ENCODE measurements at places on chromosomes 2 and 18. TPM values are rescaled to one million over a fixed set of nuclear protein-coding genes. Genes with fewer than 3 reads are reported as not detected.

Gene TLX2
- total RNA-seq = not detected

Gene ZBTB14
- 5.6 TPM for total RNA-seq

Gene TSN
- 18.3 TPM for total RNA-seq

Gene ABHD1
- 0.67 TPM for total RNA-seq

Gene BCL2
- total RNA-seq = 3.9 TPM

Gene PROKR1
- total RNA-seq = not detected

Gene C2orf80
- total RNA-seq = not detected

Gene GAD1
- 0.08 TPM for total RNA-seq

Gene SKA1
- 18.7 TPM for total RNA-seq

Gene BABAM2
- 13.6 TPM for total RNA-seq

Gene PNKD
- 28.5 TPM for total RNA-seq

Gene IL37
- not detected for total RNA-seq

Gene CCDC74B
- total RNA-seq = 0.09 TPM

Gene DLX1
- total RNA-seq = not detected

Gene HES6
- 2.8 TPM for total RNA-seq

Gene AQP12A
- total RNA-seq = not detected

Gene LIMS3
- 0.75 TPM for total RNA-seq

Gene CRYBA2
- not detected for total RNA-seq

Gene CCBE1
- 2.3 TPM for total RNA-seq

Gene RAMP1
- 17.8 TPM for total RNA-seq

Gene DNER
- total RNA-seq = not detected

Gene SPP2
- 76.7 TPM for total RNA-seq

Gene FOXI3
- total RNA-seq = not detected

Gene ADAM23
- total RNA-seq = 0.17 TPM

Gene TRIM54
- not detected for total RNA-seq

Gene C1QL2
- total RNA-seq = not detected

Gene POTEC
- not detected for total RNA-seq

Gene RNF144A
- total RNA-seq = 3.1 TPM

Gene ICOS
- total RNA-seq = 0.17 TPM

DNA sequence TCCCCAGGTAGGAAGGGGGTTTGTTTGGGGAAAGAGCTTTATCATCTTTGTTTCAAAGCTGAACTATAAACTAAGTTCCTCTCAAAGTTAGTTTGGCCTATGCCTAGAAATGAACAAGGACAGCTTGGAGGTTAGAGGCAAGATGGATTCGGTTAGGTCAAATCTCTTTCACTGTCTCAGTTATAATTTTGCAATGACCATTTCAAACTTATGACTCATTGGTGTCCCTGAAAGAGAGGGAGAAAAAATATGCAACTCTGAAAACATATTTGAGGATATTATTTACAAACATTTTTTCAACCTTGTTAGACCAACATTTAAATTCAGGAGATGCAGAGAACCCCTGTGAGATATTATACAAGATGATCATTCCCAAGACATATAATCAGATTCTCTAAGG, 95.7 kb downstream of the EFEMP1 start:
- no peak for DNase-seq

DNA sequence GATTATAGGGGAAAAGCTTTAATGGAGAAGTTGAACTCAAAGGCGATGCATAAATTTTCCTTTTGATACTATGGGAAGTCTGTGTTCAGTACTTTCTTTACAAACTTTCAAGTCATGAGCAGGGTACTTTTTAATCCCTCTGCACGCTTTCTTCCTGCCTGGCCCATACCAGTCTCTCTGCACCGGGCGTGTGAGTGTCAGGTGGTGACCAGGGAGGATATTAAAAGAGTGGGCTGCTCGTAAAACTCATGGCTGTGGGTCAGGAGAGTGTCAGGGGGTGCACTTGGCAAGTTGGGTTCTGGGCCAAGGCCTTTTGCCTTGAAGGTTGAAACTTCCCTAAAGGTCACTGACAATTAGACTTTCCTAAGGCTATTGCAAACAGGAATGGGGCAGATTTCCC, 367.8 kb downstream of the GPD2 start:
- no peak for DNase-seq

DNA sequence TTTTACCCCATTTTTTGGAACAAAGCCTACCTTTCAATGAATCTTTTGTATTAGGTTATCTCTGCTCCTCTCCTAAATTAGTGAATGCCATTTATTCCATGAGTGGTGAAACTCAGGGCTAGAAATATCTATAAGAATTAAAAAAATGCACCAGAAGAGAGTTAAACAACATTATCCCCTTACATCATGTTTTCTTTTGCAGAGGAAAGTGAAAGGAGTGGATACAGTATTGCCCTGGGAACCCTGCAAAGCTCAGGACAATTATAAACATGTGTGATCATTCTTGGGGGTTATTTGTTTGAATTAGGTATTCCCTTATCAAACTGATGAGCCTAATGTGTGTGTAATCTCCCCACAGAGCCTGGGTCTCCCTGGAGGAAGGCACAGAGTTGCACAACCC, 559.2 kb downstream of the RNF144A start:
- DNase-seq = no peak

GRCh38 chr2:238380785-238381184, 45.9 kb upstream of the ASB1 start:
- no peak for DNase-seq

- no peak for DNase-seq
Observed at GRCh38 chr2:141927536-141927935, 203.3 kb downstream of the LRP1B start.

DNA sequence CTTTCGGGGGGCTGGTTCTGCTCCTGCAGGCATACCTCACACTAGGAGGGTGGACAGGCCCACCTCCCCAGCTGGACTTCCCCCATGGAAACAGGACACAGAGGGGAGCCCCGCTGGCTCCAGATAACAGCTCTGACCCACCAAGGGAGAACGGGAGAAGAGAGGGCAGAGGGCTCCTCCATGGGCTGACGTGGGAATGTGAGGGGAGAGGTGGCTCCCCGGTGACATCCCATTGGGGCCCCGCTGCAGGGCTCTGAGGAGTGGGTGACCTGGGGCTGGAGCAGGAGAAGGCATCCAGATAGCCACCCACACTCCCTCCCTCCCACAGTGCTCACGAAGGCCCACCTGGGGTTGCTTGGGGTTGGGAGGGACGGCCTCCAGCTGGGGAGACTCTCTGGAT, 45.9 kb downstream of the FBLN7 start:
- DNase-seq = no peak

DNA sequence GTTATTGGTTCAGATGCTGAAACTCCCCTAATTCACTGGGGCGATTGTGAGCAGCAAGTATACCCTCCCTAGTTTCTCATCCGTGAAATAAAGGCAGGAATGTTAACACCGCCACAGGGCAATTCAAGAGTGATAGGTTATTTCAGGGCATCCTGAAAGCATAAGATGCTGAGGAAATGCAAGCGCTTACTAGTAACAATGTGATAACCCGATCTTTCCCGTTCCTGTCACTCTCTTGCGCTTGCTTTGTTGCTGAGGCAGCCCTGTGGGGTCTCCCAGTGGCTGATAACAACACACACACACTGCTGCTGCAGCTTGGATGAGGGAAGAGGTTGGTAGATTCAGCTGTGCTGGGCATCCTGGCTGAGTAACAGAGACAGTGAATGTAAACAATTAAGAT, 259.3 kb downstream of the AGPS start:
- DNase-seq = no peak

DNA sequence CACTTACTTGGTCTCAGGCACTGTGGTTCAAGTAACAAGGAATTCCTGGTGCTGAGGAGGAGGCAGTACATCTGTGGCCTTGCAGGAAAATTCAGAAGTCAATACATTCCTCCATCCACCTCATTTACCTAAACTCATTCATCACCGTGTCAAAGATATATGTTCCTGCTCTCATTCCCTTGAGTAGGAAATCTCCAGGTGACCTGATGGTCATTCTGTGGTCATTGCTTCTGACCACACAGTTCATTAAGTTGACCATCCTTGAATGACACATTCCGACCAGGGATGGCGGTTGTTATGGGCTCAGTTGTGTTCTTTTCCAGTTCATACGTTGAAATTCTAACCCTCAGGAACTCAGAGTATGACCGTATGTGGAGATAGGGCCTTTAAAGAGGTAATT, 2.1 kb upstream of the STK17B start:
- no peak for DNase-seq

- DNase-seq = no peak
Observed at GRCh38 chr18:37717098-37717497, 151.5 kb upstream of the CELF4 start.

- no peak for DNase-seq
Observed at GRCh38 chr2:38499548-38500282, 103.0 kb downstream of the HNRNPLL start.

GRCh38 chr2:166610180-166610912, 116.3 kb upstream of the SCN7A start:
- no peak for DNase-seq

DNA sequence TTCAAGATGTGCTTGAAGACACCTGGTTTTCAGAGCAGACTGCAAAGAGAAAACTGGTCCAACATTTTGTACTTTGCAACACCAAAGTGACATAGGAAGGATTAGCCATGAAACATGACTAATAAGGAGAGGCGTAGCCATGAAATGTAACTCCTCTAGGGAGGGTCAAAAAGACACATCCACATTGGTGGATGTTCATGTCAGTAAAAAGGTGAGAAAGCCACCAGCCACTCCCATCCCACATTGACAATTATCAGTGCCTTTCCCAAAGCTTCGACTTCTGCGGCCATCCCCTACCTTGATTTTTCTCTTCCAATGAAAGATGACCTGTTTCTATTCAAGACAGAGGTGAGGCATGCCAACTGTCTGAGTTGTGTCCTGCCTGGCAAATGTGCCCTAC, 223.2 kb downstream of the ALK start:
- DNase-seq = no peak

GRCh38 chr2:47272031-47272864, 117.1 kb upstream of the STPG4 start:
- DNase-seq = peak; percentile 75

DNA sequence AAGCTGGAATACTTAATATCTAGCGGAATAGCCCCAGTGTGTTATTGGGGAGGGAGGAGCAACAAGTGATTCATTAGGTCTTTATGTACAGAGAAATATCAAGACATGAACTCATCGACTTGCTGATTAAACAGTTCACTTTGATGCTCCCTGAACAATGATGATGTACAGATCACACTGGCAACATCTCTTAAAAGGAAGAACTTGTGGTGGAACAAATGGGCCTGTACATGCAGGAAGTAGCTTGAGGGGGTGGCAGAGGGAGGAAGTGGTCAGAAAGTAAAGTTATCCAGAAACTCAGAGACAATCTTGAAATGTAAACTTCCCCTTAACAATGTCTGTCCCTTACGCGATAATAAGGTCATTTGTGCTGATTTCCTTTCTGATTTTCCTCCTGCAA, 90.5 kb downstream of the NXPH2 start:
- no peak for DNase-seq

DNA sequence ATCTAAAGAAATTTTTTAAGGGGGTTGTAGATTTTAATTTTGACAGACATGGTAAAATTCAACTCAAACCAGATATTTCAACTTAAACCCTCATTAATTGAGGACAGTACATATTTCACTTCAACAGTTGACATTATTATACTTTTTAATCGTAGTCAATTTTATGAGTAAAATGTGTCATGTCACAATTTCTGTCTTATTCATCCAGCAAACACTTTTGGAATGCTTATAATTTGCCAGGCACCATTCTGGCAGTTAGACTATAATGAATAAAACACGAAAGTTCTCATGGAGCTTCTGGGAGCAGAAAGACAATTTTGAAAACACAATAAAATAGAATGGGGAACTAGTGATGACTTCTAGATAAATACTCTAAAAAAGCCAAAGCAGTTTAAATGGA, 1094.8 kb downstream of the SUCLG1 start:
- DNase-seq = no peak

DNA sequence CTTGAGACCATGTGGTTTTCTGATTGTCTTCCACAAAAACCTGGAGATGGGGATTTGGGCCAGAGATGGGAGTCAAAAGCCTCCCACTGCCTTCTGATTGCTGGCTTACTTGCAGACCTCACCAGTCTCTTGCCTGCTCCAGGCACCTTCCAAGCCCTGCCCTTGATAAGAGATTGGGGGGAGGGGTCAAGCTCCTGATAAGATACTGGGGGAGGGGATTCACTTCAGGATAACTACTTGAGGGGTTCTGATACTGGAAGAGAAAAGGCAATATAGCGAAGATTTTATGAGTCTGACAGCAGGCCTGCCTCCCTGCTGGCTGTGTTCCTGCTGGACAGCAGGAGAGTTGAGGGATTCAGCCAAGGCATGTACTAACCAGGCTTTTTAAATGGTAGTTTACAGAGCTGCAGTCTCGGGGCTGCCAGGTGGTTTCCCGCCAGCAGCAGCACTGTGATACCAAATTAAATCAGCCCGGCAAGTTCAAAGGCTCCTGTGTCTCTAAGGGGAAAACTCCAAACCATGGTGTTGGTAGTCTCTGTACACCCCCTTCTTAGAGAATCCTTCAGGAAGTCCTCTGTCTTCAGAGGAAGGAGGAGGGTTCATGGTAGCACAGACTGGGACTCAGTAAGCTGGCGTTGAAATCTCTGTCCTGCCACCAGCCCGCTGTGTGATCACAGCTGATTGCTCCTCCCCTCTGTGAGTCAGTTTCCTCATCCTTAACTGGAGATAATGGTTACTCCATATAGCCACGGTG, 58.3 kb downstream of the FBXO36 start:
- no peak for DNase-seq

- DNase-seq = peak; percentile 88
Observed at GRCh38 chr2:208265801-208266552, at the start of gene PIKFYVE. TSS of gene PIKFYVE (plus strand) at chr2:208266255. CDS start at chr2:208271520, 5,265 bp downstream.

DNA sequence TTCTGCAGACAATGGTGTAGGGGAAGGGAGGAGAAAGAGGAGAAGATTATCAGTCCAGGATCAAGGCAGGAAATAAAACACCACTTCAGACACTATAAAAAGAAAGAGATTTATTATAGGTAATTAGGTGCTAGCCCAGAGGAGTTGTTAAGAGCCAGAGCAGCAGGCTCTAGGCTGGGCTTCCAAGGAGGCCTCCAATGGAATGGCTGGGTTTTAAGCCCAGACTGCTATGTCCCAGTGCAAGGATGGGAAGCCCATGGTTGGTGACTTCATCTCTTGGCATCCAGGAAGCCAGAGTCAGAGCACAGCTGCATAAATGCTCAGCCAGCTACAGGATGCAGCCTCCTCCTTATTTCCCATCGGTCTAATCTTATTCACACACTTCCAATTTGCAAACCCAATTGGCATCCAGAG, 95.6 kb downstream of the LAMA3 start:
- DNase-seq = no peak

DNA sequence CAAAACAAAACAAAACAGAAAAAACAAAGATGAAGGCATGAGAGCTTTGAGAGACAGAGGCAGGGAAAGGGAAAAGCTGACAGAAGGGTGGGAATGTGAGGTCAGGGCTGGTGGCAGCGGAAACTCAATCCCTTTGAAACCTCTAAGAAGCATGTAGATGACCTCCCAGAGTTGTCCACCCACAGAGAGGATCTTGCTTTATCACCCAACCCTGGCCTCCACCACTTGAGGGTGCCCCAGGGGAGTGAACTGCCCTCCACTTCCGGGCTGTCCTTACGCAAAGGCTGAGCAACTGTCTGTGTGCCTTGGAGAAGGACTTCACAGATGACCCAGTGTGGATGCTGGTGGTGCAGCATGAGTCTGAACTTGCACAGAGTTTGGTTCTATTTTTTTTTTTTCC, 26.7 kb downstream of the PDCL3 start:
- DNase-seq = no peak

- DNase-seq = no peak
Observed at GRCh38 chr2:43648994-43649701, 12.1 kb downstream of the PLEKHH2 start.

- DNase-seq = no peak
Observed at GRCh38 chr2:182619276-182619675, 96.8 kb upstream of the DNAJC10 start.

Measured in liver (tissue), 10 donors.